CD4-positive, alpha-beta T cell treated with Interleukin-12 subunit alpha and Interleukin-12 subunit beta, for 1 hour (primary cell): ENCODE measurements at places on chromosomes 11 and 22.

DNA sequence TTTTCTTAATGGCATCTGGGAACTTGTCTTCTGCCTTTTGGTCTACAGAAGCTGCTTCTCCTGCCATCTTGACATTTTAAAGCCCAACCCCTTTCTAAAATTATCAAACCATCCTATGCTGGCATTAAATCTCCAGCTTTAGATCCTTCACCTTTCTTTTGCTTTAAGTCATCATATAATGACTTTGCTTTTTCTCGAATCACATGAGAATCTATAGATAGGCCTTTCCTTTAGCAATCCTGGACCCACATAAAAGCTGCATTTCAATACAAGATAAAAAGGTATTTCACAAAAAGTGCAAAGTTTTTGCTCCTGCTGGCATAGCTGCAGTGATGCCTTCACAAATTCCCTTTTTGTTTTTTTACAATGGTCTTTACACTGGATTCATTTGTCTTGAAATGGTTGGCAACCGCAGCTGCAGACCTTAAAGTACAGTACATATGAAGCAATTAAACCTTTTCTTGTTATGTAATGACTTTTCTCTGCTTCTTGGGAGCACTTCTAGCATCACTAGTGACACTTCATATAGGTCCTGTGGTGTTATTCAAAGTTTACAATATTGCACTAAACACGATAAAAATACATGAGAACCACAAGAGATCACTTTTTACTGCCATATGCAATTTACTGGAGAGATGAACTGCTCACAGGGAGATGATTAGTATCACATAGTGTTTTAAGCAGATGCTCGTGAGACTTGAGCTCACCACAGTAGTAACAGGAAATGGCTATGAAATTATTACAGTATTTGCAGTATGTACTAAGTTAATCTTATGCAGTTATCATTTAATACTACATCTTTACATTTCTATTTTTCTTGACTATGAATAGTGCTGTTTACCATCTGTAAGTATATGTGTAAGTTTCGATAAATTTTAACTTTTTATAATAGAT is 41.6 kb downstream of the ACER3 start:
- DNase-seq: no peak

DNA sequence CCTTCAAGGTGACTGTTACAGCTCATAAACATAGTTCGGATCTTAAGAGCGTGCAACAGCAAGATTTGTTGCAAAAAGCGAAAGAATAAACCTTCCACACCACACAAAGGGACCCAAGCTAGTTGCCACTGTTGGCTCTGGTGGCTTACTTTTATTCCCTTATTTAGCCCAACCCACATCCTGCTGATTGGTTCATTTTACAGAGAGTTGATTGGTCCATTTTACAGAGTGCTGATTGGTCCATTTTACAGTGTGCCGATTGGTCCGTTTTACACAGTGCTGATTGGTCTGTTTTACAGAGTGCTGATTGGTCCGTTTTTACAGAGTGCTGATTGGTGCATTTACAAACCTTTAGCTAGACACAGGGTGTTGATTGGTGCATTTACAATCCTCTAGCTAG is 776.9 kb upstream of the CNTN5 start:
- DNase-seq: no peak

- no peak for DNase-seq
These were observed 186.1 kb downstream of the SOX6 start for GRCh38 chr11:16169956-16170847.

DNA sequence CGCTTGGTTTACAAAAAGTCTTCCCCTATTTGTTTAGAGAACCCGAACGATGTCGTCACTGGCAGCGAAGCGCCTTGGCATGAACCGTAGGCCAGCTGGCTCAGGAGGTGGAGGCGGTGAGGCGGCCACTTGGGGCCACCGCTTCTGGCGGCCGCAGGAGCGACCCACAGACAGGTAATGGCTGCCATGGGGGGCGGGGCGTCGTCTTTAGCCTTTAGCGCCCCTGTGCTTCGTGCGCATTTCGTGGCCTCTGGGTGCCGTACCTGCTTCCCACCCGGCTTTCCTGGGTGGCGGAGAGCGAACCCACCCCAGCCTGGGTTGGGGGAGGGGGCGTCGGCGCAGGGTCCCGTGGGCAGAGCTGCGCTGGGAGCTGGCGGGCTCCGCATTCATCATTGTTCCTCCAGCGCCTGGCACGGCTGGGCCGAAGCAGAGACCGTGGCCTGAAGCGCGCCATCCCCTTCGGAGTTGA is 469 bp upstream of the OSBP2 start:
- peak; percentile 55 for DNase-seq

- DNase-seq: no peak
These were observed 25.8 kb downstream of the POLA2 start for GRCh38 chr11:65287601-65288000.

- peak; percentile 40 for DNase-seq
These were observed 1.3 kb downstream of the NAP1L4 start for GRCh38 chr11:2990617-2991451.

DNA sequence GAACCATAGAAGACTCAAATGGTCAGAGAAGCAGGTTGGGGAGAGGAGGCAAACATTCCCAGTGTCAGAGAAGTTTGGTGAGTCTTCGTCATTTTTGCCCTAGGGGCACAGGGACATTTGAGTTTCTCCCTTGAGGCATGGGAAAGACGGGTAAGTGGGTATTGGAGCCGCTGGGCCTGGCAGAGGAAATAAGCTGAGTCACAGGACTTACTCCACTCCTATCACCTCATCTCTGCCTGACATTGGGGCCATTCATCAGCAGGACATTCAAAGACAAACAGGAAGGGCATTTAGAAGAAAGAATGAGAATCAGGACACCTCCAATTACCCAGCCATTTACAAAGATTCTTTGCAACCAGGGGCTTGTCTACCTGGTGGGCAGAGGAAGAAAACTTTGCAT is 100.7 kb upstream of the SEZ6L start:
- DNase-seq: no peak

DNA sequence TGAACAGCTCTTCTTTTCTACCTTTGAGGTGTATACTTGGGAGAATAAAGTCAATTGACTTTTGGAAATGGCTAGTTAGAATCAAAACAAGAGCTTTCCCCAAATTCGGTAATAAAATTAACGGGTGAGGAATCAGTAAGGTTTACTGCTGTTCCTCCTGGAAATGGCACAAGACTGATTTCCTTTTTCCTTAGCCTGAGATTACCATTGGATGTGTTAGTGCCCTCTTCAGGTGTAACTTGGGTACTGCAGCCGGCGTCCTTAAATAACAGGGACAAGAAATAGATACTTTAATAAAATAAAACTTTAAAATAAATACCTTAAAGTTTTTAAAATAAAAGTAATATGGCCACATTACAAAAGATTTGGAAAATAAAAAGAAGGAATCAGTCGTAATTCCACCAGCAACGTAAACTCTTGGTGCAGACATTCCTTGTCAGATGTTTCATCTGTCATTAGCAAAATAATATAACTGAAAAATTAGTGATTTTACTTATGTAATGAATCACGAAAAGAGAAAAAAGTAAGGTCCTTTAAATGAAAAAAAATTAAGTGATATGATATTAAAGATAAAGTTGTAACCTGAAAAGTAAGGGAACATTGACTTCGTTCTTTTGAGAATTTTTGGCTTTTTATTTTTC is 29.7 kb downstream of the ZFTA start:
- peak; percentile 69 for DNase-seq

GRCh38 chr11:30310623-30311022 is 12.3 kb upstream of the ARL14EP start:
- DNase-seq: no peak

- DNase-seq: no peak
These were observed 3.3 kb downstream of the A4GALT start for GRCh38 chr22:42717197-42717928.

DNA sequence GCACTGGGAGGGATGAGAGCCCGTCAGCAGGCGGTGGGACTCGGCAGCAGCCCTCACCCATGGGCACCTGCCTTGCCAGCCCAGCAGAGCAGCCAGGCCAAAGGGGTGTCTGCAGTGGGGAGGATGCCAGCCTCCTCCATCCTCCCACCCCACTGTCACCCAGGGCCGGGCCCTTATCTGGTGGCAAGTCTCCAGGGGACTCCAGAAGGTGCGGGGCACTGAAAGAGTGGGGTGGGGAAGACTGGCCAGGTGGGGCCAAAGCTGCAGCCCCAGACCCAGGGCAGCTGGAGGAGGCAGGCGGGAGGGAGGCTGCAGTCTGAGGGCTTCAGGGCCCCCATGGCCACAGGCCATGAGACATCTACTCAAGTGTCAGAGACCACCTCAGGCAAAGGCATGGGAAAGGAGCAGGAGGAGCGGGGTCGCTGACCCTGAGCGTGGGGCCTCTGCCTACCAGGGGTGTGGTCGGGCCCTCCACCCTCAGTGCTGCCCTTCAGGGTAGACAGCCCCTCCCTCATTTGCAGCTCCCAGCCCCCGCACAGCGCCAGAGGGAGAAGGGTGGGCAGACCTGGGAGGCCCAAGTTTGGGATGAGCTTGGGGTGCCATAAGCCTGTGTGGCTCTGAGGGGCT is 3.5 kb downstream of the DGCR6L start:
- DNase-seq: no peak

DNA sequence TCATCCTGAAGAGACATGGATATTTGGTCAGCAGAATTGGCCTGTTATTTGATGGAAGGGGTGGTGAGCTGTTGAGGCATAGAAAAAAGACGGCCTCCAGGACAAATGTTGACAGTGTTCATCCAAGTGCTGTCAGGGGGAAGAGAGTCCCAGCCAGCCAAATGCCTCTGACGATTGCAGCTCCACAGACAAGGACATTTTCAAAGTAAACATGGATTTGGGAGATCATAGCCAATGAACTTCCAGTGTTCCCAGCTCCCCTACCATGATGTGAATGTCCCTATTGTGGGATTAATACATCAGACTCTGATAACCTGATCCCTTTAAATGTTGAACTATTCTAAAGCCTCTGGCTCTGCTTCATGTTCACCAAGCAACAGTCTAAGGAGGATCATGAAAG is 31.2 kb upstream of the PSMA1 start:
- DNase-seq: no peak

GRCh38 chr11:69359735-69360480 is 66.0 kb downstream of the MYEOV start:
- DNase-seq: no peak

DNA sequence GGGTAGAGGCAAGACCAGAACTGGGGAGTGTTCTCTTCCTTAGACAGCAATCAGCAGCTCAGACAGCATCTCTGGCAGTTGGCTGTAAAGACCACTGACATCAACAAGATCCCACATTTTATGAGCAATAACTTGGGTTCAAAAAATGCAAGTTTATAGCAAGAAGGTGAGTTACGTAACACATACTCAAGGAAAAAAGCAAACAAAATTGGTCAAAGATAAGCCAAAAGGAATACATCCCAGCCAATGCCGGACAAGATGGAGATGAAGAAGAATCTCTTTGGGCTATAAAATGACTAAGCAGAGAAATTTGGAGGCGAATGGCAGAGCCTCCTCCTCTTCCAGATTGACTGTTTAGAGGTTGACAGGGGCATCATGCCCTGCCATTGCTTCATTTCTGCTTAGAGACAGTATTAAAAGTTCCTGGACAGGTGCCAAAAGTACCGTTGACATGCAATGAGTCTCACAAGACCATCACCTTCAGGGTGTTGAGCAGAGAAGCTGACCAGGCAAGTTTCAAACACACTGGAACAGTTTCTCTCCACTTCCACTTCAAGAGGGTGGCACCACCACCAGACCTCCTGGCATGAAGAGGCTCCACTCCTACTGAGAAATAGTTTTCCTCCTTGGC is 55.9 kb downstream of the ENDOD1 start:
- DNase-seq: no peak
